LHCN-M2 (cell line): ENCODE measurements at places on chromosomes 2 and 18. TPM values are rescaled to one million over a fixed set of nuclear protein-coding genes. Genes with fewer than 3 reads are reported as not detected.

Gene SF3B1
- total RNA-seq, result 208 and 277 TPM in 2 replicates

GRCh38 chr2:104043864-104044263 lies 810.1 kb upstream of the POU3F3 start:
- no peak for DNase-seq

Gene CTAGE1
- total RNA-seq, result not detected in 2 replicates

Gene CD226
- total RNA-seq, result 0.38 and 0.69 TPM in 2 replicates

DNA sequence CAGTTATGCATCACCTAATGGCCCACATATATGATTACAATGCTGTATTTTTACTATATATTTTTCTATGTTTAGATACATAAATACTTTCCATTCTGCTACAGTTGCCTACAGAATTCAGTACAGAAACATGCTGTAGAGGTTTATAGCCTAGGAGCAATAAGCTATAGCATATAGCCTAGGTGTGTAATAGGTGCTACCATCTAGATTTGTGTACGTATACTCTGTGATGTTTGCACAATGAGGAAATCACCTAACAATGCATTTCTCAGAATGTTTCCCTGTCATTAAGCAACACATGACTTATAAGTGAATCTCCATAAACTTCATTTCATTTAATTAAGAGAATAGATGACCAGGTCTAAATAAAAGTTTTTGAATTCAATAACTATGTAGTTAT lies 43.5 kb downstream of the SLC38A11 start:
- no peak for DNase-seq

GRCh38 chr2:177324797-177325196 lies 60.3 kb upstream of the NFE2L2 start:
- no peak for DNase-seq

DNA sequence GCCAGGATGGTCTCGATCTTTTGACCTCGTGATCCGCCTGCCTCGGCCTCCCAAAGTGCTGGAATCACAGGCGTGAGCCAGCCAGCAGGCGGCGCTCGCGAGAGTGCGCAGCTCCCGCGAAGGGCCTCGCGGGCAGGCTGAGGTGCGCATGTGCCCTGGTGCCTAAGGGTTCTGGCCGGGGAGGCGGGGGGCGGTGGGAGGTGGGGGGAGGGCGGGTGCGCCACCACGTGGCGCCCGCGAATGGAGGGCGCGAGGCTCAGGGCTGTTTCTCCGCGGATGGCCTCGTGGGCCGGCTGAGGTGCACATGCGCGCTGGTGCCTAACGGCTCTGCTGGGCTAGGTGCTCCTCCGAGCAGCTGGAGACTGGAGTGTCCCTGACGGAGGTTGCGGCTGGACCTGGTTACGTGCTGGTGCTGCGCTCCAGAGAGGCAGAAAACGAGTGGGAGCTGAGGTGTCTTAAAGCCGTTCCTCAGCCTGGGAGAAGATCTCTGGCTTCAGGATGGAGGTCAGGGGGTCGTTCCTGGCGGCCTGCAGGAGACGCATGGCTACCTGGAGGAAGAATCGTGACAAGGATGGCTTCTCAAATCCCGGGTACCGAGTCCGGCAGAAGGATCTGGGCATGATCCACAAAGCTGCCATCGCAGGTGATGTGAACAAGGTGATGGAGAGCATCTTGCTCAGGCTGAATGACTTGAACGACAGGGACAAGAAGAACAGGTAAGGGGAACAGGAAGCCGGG lies at the start of gene ANKRD62:
TSS of gene ANKRD62 (plus strand) at position 324 of the 738 bp plus-strand sequence. CDS start at position 499, 175 bp downstream.
- no peak for DNase-seq

Gene RNF25
- 38.1 and 40.5 TPM in 2 replicates for total RNA-seq

Gene LYG2
- not detected in 2 replicates for total RNA-seq

DNA sequence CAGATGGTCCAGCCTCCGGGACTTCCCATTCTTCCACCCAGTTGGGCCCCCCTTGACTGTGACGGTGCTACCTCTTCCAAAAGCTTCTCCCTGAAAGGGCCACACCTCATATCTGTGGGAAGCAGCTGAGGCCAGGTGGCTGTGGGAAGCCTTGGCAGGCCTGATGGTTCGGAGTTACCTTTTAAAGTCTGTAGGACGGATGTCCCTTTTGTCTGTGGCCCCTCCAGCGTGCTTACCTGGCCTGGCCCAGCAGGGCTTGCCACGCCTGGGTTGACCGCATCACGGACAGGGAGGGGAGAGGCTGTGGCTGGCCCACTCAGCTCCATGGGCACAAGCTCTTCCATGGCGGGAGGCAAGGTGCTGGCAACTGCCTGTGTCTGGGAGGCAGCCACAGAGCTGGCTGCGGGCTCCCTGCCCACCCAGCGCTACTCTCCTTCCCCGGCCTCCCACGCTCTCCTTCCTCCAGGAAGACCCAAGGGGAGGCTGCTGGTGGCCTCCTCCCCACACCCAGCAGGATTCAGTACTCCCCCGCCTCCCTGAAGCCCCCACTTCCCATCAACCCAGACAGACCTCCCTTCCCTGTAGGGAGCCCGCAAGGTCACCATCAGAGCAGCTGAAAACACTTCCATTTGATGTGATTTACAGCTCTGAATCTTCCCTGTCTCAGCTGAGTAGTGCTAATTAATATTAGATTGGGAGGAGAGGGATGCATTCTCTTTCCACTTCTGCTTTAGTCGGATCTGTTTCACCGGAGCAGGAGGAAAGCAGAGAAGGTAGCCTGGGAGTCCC lies 52.8 kb downstream of the EDAR start:
- no peak for DNase-seq

DNA sequence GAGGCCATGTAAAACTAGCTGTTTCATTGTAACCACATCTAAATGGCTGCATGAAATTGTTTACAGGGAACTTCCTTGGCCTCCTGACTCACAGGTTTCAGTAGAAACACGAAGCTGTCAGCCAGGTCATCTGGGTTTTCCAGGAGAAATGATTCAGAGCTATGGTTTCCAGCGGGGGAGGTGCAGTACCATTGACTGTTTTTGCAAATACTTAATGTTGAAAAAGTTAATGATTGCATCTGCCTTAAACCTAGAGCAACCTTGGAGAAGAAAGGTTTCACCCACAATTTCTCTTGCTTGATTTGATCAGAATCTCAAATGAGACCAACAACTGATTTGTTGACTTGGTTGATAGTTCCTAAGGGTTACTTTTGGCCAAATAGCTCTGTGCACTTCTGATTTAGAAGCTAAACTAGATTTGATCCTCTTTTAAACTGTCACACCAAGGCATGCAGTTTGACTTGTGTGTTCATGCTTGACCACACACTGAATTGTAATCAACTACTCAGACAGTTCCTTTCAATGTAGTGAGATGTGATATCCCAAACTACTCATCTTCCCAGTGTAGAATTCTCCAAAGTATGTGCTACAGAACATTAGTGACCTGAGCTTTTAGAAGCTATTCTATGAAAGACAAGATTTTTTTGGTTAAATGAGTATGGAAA lies 193.5 kb upstream of the CHST9 start:
- peak; percentile 85 for DNase-seq

DNA sequence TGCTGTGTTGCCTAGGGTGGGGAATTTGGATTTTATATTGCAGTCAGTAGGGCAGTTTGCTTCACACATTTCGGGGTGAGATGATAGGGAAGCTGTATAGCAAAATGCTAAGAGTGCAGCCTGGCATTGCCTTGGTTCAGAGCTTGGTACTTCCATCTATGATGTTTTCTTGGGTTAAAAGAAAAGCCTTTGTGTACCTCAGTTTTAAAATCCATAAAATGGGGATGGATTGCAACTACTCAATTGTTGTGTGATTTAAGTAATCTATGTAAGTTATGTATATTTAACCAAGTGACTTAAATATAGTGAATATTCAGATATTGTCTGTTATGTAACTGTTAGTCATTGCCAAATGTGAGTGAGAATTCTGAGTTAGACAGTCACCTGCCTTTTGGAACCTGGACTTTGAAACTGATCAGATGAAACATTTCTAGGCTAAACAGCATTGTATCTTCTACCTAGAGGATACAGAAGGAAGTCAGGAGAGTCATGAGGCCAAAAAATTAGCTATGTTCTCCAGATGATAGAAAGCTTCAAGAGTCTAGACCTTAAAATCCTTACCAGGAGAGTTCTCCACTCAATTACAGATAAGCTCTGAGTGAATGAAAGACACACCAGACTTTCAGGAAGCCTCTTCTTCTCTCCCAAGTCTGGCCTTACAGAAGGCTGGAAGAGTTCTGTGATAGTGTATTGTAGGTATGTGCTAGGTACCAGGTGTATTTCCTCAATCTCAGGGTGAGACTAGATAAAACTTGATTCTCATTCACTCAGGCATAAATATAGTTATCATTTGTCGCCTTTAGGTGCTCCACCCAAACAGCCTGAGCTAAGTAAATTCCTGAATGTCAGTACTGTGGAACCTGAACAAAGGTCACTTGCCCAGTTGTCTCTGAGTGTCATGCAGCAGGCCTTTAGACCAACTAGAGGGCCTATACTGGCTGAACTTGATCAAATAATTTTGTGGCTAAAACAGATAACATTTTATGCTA lies 7.5 kb downstream of the RIOK3 start:
- DNase-seq, result no peak

GRCh38 chr2:199471443-199472057 lies 13.8 kb upstream of the SATB2 start:
- peak; percentile 58 for DNase-seq

Gene EGR4
- not detected in 2 replicates for total RNA-seq

DNA sequence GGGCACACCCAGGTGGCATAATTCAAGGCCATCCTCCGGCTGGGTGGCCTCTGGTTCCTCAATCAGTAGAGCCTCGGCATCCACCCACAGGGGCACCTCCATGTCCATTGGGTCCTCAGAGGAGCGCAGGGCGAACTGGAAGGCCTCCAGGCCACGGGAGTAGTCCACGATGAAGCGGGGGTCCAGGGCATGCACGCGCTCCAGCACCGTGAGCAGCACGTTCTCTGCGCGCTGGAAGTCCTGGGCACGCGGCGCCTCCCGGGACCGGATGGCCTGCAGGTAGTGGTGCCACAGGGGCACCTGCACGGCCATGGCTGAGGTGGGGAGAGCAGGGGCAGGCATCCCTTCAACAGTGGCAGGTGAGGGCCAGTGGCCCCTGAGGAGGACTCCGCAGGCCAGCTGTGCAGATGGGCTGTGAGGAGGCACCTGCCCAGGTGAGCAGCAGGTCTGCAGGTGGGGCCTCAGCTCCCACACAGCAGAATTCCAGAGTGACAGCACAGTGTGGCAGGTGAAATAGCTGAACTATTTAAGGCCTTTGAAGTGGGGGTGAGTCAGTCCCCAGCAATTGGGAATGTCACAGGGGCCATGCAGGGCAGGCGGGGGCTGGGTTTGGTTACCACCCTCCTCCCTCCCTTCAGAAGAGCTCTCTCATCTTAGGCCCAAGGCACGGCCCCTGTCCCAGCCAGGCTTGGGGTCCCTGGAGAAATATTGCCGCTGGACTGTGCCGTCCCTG lies at the start of gene MAB21L4:
TSS of gene MAB21L4 (minus strand) at position 501 of the 733 bp plus-strand sequence. CDS start at position 342, 159 bp downstream.
- no peak for DNase-seq

DNA sequence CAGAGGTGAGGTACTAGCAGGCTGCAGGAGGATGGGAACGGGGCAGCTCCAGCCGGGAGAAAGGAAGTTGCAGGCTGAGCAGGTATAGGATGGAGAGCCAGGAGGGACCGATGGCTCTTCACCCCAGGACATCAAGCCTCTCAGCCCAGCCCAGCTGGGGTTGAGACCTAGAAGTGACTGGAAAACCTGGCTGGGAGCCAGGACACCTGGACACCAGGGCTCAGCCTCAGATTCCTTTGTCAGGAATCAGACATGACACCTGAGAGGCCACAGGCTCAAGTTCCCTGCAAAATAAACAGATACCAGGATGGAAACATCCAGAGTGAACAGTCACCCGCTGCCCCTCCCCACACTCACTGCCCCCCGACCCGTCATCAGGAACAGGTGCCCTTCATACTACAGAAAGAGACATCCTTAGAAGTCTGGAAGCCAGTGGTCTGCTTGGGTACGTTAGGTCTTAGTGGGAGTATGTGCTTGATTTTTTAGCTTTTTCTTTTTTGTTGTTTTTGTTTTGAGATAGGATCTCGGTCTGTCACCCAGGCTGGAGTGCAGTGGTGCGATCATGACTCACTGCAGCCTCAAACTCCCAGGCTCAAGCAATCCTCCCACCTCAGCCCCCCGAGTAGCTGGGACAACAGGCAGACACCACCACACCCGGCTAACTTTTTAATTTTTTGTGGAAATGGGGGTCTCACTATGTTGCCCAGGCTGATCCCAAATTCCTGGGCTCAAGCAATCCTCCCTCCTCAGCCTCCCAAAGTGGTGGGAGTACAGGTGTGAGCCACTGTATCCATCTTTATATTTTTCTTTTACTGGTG lies 95.7 kb upstream of the STPG4 start:
- no peak for DNase-seq

GRCh38 chr18:55433648-55434047 lies 154.3 kb downstream of the TCF4 start:
- DNase-seq, result no peak

Gene C2orf80
- not detected in 2 replicates for total RNA-seq

Gene PCARE
- not detected in 2 replicates for total RNA-seq

DNA sequence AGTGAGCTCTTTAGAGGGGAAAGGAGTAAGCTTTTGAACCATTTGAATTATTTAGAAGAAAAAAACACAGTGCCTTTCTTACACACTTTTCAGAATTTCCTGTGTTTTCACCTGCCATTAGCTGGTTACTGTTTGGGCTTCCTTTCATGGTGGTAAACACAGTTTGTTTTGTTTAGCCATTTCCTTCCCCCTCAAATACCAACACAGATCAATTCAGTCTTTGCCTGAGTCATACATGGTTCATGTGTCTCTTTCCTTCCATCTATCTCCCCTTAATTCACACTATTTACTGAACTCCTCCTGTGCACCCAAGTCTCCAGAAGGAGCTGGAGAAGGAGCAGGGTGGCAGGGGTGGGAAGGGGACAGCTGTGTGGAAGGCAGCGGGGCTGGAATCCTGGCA lies 45.0 kb downstream of the TCF7L1 start:
- no peak for DNase-seq

GRCh38 chr2:54895730-54896129 lies 154.5 kb downstream of the RTN4 start:
- peak; percentile 69 for DNase-seq

GRCh38 chr2:206846981-206847834 lies 81.8 kb downstream of the FASTKD2 start:
- DNase-seq, result no peak

Gene OXER1
- total RNA-seq, result 0.13 and 0.52 TPM in 2 replicates

- no peak for DNase-seq
Measured at GRCh38 chr2:98935777-98936352, at the start of gene CRACDL. Gene CRACDL (minus strand): TSS chr2:98936225. CDS start chr2:98846800, 89,425 bp downstream.

GRCh38 chr2:11279398-11279797 lies 65.0 kb downstream of the ROCK2 start:
- no peak for DNase-seq

Gene CFAP65
- total RNA-seq, result under 0.01 TPM in 1 of 2 replicates, not detected in the other

DNA sequence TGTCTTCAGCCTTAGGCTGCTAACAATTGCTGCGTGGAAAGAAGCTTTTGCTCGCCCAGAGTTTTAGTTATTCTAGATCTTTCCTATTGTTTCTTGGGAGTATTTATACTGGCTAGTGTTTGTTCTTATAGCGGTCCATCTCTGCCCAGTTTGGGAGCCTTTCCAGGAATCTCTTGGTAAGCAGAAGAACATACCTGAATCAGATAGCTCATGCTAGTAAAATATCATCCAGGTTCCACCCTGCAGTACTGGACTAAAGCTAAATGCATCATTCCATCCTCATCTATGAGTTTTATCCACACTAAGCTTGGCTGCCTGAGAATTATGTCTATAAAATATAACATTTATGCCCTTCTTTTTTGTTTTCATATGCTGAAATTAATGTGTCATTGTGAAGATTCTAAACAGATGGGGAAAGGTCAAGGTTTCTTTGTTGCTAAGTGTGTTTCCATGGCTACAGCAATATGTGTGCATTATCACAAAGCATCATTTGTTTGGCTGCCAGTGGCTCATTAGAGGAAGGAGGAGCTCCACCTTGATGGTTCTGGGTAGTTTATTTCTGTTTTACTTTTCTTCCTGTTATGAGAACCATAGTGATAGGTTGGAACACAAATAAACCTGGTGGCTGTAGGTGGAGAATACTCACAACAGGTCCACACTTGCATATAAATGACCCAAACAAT lies 182.8 kb downstream of the PIK3C3 start:
- no peak for DNase-seq

Gene SPEG
- 36.2 and 41.5 TPM in 2 replicates for total RNA-seq
